Lung (tissue), 17 donors: ENCODE measurements at places on chromosomes 16 and 17.
A peak's percentile ranks its signal among the peaks of the same experiment; 100 is the strongest.

- H3K27me3 ChIP-seq = no peaks in the 10 kb centered on the region
- H3K4me3 ChIP-seq = no peak overlapping the region
- no peaks in the 10 kb centered on the region for H3K36me3 ChIP-seq
- H3K4me1 ChIP-seq = no peaks in the 10 kb centered on the region
- no peak for DNase-seq
Observed at GRCh38 chr17:312476-313148, 40.0 kb downstream of the RPH3AL start.

DNA sequence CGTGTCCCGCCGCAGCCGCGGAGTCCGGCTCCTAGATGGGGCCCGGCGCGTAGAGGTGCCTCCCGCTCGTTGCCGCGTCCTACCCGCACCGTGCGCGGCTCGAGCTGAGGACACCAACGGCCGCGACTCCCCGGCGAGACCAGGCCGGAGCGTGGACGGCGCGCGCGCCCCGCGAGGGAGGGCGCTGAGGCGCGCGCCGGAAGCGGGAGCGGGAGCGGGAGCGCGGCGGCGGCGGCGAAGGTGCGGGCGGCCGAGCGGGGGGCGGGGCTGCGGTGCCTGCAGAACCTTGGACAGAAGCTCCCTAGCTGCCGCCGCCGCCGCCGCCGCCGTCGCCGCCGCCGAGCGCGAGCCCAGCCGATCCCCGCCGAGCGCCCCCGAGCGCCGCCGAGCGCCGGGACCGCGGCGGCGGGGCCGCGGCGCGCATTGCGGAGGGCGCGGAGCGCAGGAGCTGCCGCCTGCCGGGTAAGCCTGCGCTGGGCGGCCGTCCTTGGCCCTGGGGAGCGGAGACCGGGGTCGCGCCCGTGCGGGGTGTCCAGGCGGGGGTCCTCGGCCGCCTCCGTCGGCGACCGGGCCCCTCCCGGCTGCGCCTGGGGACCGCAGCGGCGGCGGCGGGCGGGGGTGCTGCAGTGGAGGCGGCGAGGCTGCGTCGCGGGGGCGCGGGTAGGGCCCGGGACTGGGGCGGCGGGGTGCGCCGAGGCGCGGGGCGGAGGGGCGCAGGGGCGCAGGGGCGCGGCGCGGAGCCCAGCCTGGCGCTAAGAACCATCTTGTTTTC, at the start of gene CDK5R1:
Gene CDK5R1, plus strand, starts transcription at position 293 of the 772 bp plus-strand sequence. CDS start 628 bp downstream, outside the sequence.
- H3K4me3 ChIP-seq = peak within 1 kb of the TSS; percentile 68
- peak; percentile 75 for DNase-seq
- H3K36me3 ChIP-seq = peaks cover 3% of the 10 kb centered on the region
- no peaks in the 10 kb centered on the region for H3K27me3 ChIP-seq
- peaks cover 17% of the 10 kb centered on the region for H3K4me1 ChIP-seq
- H3K27ac ChIP-seq = peak within 1 kb of the TSS; percentile 71

- peak; percentile 69 for DNase-seq
- no peak overlapping the region for H3K27ac ChIP-seq
- peaks cover 72% of the 10 kb centered on the region for H3K36me3 ChIP-seq
- no peaks in the 10 kb centered on the region for H3K27me3 ChIP-seq
Observed at GRCh38 chr17:4074831-4075495, 67.9 kb downstream of the ZZEF1 start.

GRCh38 chr17:2455956-2456355, 55.1 kb upstream of the MNT start:
- H3K4me3 ChIP-seq = no peak overlapping the region
- DNase-seq = no peak
- no peak overlapping the region for H3K27ac ChIP-seq
- H3K36me3 ChIP-seq = peaks cover 11% of the 10 kb centered on the region
- H3K4me1 ChIP-seq = no peaks in the 10 kb centered on the region

- H3K36me3 ChIP-seq = peaks cover 49% of the 10 kb centered on the region
- peaks cover 35% of the 10 kb centered on the region for H3K4me1 ChIP-seq
- no peaks in the 10 kb centered on the region for H3K27me3 ChIP-seq
- no peak overlapping the region for H3K27ac ChIP-seq
Observed at GRCh38 chr16:55506708-55507107, 2.2 kb upstream of the LPCAT2 start.

DNA sequence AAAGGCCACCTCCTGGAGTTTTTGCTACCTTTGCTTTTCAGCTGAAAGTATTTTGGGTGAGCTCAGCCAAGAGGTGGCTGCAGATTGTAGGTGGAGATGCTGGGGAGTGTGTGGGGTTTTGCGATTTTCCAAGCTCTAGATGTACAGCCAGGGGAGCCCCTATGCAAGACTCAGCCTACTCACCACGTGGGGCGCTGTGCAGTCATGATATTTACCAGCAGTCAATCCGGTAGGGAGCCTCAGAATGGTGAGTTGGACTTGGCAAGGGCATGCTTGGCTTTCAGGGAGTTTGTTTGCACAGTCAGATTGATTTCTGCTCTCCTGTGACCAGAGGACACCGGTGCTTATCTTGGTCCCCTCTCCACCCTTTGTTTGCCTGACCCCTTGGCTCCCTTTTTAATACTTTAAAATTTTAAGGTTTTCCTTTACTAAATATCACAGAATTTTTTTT, 175.3 kb downstream of the UTP18 start:
- no peaks in the 10 kb centered on the region for H3K27me3 ChIP-seq
- no peak overlapping the region for H3K4me3 ChIP-seq
- DNase-seq = peak; percentile 47
- no peak overlapping the region for H3K27ac ChIP-seq

- H3K27ac ChIP-seq = no peak overlapping the region
- no peaks in the 10 kb centered on the region for H3K27me3 ChIP-seq
Observed at GRCh38 chr16:14529010-14529669, 100.9 kb downstream of the PARN start.

- no peaks in the 10 kb centered on the region for H3K27me3 ChIP-seq
- H3K27ac ChIP-seq = no peak overlapping the region
- no peaks in the 10 kb centered on the region for H3K36me3 ChIP-seq
- no peak overlapping the region for H3K4me3 ChIP-seq
- H3K4me1 ChIP-seq = no peaks in the 10 kb centered on the region
- no peak for DNase-seq
Observed at GRCh38 chr17:58576679-58577367, 62.4 kb upstream of the MTMR4 start.

GRCh38 chr16:49884033-49885015, 28.4 kb upstream of the ZNF423 start:
- H3K4me1 ChIP-seq = no peaks in the 10 kb centered on the region
- H3K36me3 ChIP-seq = no peaks in the 10 kb centered on the region
- H3K27ac ChIP-seq = no peak overlapping the region
- H3K27me3 ChIP-seq = no peaks in the 10 kb centered on the region
- DNase-seq = no peak

- DNase-seq = peak; percentile 19
- no peaks in the 10 kb centered on the region for H3K36me3 ChIP-seq
- no peak overlapping the region for H3K27ac ChIP-seq
- no peaks in the 10 kb centered on the region for H3K4me1 ChIP-seq
- no peak overlapping the region for H3K4me3 ChIP-seq
- no peaks in the 10 kb centered on the region for H3K27me3 ChIP-seq
Observed at GRCh38 chr17:9805769-9806168, 14.4 kb upstream of the DHRS7C start.

DNA sequence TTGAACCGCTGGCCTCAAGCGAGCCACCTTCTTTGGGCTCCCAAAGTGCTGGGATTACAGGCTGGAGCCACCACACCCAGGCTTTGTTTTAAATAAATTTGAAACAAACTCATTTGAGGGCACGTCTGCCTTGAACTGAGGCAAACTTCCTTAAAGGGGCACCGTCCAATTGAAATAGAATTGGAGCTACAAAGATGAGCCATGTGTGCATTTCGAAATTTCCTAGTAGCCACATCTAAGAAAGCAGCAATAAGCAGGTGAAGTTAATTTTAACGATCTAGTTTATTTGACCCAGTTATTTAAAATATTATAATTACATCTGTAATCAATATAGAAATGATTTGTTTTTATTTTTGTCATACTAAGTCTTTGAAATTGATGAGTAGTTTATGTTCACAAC, 755 bp upstream of the C16orf89 start:
- DNase-seq = no peak
- no peak overlapping the region for H3K27ac ChIP-seq
- H3K36me3 ChIP-seq = no peaks in the 10 kb centered on the region
- peaks cover 11% of the 10 kb centered on the region for H3K4me1 ChIP-seq
- no peaks in the 10 kb centered on the region for H3K27me3 ChIP-seq
- H3K4me3 ChIP-seq = no peak overlapping the region

GRCh38 chr16:2952679-2953078, 11.4 kb upstream of the KREMEN2 start:
- no peak for DNase-seq
- no peak overlapping the region for H3K27ac ChIP-seq
- H3K36me3 ChIP-seq = no peaks in the 10 kb centered on the region
- no peak overlapping the region for H3K4me3 ChIP-seq
- H3K27me3 ChIP-seq = no peaks in the 10 kb centered on the region

- H3K27ac ChIP-seq = no peak overlapping the region
- no peak overlapping the region for H3K4me3 ChIP-seq
- no peak for DNase-seq
- peaks cover 4% of the 10 kb centered on the region for H3K27me3 ChIP-seq
- no peaks in the 10 kb centered on the region for H3K4me1 ChIP-seq
Observed at GRCh38 chr17:16495561-16495960, 3.6 kb upstream of the LRRC75A start.

- peaks cover 3% of the 10 kb centered on the region for H3K36me3 ChIP-seq
- no peaks in the 10 kb centered on the region for H3K4me1 ChIP-seq
Observed at GRCh38 chr17:46020023-46020761, 21.1 kb downstream of the STH start.

DNA sequence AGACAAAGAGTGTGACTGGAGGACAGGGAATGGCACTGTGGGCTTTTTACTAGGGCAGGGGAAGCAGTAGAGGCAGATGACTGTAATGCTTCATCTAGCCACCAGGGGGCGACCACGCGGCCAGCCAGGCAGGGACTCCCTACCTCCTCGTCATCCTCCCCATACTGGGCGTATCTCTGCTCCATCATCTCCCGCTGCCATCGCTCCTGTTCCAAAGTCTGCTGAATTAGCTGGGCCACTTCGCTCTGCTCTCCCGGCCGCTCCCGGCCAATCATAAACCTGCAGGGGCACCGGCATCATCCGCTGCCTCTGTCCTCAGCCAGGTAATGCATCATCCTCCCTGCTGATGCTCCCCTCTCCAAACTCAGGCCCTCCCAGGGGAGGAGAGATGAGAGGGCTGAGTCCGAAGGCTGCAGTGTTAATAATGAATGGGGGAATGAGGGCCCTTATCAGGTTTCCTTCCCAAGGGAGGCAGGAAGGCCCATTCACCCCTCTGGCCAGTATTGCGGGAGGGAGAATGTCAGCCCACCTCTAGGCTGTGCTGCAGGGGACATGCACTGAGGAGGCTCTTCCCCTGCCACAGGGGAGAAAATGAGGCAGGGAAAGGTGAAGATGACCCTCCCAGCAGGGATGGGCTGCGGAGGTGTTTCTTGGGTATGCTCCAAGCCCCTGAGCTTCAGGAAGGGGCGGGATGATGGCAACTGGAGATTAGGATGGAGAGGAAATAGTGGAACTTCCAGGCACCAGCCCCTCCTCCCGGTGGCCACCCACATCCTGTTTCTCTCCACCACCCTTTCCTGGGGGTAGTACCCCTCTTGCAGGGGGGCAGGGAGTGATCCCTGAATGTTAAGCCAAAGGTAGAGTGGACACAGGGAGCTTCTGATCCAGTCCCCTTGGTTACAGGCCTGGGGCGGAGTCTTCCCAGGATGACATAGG, 10.3 kb upstream of the SAMD14 start:
- no peaks in the 10 kb centered on the region for H3K4me1 ChIP-seq
- H3K36me3 ChIP-seq = peaks cover 35% of the 10 kb centered on the region
- no peak overlapping the region for H3K4me3 ChIP-seq
- H3K27ac ChIP-seq = peak overlapping the region; percentile 30

- DNase-seq = no peak
- H3K27me3 ChIP-seq = no peaks in the 10 kb centered on the region
- no peak overlapping the region for H3K27ac ChIP-seq
- peaks cover 72% of the 10 kb centered on the region for H3K4me1 ChIP-seq
- no peak overlapping the region for H3K4me3 ChIP-seq
- no peaks in the 10 kb centered on the region for H3K36me3 ChIP-seq
Observed at GRCh38 chr16:85210423-85211169, 98.3 kb upstream of the CIBAR2 start.

DNA sequence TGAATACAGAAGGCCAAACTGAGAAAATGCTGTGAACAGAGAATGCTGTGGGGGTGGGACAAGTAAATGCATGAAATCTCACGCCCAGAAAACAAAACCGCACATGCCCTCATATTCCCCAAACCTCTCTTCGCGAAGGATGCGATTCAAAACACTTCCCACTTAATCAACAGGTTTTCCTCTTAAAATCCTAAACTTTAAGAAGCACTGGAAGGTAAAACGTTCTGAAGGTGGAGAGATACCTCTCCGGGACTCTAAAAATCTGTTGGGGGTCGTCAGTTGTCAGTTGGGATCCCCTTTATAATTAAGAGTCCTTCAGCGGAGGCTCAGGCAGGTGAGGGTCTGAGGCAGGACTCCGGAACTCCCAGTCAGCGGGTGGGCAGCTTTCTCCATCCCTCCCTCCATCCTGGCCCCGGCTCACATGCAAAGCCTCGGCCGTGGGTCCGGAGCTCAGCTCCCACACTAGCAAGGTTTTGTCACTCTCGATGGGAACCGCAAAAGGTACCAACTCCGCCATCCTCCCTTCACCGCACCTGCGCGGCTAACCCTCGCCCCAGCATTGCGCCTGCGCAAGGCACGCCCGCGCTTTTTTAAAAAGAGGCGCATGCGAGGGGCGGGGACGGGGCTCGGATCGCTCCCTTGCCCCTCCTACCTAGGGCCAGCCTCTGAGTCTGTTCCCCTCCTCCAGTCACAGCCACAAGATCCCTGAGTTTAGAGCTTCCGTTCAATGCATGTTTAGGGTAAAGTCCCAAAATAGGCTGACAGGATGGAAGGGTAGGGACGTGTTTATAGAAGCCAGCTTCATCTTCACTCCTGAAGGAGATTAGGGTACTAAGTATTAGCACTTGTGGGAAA, at the start of gene RDM1:
Gene RDM1, minus strand, starts transcription at position 563 of the 855 bp plus-strand sequence. Its CDS starts 46 bp downstream, at position 517.
- H3K4me1 ChIP-seq = peaks cover 12% of the 10 kb centered on the region
- no peaks in the 10 kb centered on the region for H3K36me3 ChIP-seq
- DNase-seq = peak; percentile 86
- peak within 1 kb of the TSS; percentile 1 for H3K4me3 ChIP-seq

GRCh38 chr17:30210366-30210765, 25.1 kb downstream of the SLC6A4 start:
- no peaks in the 10 kb centered on the region for H3K27me3 ChIP-seq
- no peak for DNase-seq
- no peaks in the 10 kb centered on the region for H3K36me3 ChIP-seq
- no peaks in the 10 kb centered on the region for H3K4me1 ChIP-seq
- H3K27ac ChIP-seq = peak overlapping the region; percentile 53
